Germinal center (tissue), 1 donor: ENCODE measurements at places on chromosomes 11 and 22.

- DNase-seq: no peak
Observed at GRCh38 chr22:27381960-27382742, 419.4 kb downstream of the MN1 start.

- no peak for DNase-seq
Observed at GRCh38 chr11:2537896-2538724, 93.3 kb downstream of the KCNQ1 start.

GRCh38 chr11:16945671-16946469 is 68.3 kb downstream of the PLEKHA7 start:
- DNase-seq: peak; percentile 69

DNA sequence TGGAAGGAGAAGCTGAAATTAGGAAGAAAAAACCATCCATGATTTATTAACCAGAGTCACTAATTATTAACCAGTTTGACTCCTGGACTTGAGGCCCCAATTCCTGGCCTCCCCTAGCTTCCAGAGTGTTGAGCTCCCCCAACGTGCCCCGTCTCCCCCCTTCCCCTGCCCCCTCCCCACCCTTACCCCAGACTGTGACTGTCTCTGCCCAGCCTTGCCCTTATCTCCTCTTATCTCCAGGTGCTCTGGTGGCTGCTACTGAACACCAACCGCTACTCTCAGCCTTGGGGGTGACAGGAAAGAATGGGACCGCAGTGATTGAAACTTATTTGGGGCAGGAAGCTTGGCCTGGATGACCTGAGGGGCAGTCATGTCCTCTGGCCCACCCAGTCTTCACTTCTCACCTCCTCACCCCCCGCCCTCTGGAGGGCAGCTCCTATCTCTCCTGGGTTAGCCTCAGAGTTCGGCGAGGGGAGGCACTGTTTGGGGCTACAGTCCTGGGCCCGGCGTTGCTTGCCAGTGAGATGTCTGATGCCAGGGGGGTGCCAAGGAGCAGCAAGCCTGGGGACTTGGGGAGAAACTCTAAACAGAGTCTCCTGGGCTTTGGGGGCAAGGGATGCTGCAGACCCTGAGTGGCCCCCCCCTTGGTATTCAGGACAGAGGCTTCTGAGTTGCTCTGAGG is 15.5 kb downstream of the NECTIN1 start:
- DNase-seq: no peak

DNA sequence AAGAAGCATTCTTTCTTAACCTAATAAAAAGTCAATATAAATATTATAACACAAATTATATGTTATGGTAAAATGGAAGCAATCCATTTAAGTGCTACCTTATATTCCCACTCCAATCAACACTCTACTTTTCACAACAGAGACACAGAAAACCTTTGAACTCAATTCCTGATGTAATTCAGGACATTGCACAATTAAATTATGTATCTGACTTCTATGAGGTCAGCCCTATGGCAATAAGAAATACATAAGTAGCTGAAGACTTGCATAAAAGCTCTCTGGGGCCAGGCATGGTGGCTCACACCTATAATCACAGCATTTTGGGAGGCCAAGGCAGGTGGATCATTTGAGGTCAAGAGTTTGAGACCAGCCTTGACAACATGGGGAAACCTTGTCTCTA is 6.8 kb downstream of the OR4D10 start:
- no peak for DNase-seq

DNA sequence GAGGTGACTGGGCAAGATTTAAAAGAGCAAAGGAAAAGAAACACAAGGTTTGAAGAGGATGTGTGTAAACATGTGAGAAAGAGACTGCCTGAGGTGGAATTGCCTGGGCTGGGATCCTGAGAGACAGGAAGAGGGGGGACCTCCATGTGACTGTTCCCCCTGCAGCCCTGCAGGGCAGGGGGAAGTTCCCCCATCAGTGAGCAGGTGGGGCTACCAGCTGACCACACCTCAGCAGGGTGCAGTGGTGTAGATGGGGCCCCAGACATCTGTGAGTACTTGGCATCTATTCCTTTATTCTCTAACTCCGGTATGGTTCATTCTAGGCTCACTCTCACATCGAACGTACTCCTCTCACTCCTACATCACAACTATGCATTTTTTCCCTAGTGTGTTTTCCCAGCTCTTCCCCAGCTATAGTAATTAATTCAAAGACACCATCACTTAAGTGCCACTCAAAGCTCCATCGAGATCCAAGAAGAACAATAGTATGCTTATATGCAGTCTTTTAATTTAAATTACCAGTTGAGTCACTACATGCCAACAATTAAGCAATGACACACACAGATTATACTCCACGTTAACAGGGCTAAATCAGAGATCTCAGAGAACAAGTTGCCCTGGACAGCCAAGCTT is 42.7 kb downstream of the LGR4 start:
- DNase-seq: no peak

- DNase-seq: no peak
Observed at GRCh38 chr11:75598264-75598663, 36.2 kb downstream of the SERPINH1 start.

DNA sequence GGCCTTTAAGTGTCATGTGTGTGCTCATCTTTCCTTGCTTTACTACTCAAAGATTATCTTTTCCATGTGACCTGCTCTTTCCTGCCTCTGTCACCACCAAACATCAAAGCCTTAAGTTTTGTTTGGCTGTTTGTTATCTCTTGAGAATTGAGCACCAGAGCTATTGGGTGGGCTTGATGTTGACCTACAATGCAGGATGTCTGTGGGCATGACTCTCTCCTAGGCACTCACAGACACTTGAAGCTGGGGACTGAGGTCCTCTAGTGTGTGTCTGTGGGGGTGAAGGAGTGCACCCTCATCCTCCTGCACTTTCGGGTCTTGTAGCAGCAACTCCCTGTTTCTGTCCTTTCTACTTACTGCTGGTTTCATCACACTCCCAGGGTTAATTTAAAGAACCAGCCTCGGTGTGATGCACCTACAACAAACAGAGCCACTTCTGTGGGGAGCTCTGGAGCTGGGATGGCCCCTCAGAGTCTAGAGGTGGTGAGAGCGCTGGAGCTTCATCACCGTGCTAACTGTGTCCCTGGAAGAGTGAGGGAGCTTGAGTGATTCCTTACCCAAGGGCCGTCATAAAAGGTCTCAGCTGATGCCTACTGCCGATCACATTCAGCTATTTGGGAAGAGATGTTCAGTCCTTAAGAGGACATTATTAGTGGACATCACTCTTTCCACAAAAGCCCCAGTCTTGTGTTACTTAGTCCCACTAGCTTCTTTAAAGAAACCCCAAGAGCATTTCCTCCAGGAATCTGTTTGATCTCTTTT is 56.3 kb downstream of the LRRC74B start:
- DNase-seq: no peak

- no peak for DNase-seq
Observed at GRCh38 chr11:13721760-13722159, 53.3 kb downstream of the FAR1 start.

GRCh38 chr22:23838681-23839468 is at the start of gene DERL3:
DERL3 (minus strand) TSS chr22:23839006; CDS start chr22:23838987, 19 bp downstream.
- DNase-seq: peak; percentile 94

GRCh38 chr22:45688600-45689080 is 17.0 kb downstream of the ATXN10 start:
- DNase-seq: no peak

- DNase-seq: no peak
Observed at GRCh38 chr22:49705972-49706352, 121.7 kb downstream of the BRD1 start.

DNA sequence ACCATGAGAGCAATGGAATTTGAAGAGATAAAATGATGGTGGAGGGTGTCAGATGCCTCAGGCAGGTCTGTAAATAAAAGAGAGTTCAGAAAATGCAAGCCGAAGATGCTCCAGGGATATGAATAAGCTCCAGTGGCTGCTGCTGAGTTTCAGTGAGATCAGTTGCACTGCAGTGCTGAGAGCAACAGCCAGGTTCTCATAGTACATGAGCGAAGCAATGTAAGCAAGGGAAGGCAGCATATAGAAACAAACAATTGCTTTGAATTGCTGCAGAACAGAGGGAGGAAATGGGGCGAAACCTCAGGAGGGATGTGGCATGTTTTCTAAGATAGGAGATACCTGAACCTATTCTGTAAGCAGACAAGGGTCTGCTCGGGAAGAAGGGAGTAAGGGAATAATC is 369.5 kb downstream of the AASDHPPT start:
- no peak for DNase-seq

DNA sequence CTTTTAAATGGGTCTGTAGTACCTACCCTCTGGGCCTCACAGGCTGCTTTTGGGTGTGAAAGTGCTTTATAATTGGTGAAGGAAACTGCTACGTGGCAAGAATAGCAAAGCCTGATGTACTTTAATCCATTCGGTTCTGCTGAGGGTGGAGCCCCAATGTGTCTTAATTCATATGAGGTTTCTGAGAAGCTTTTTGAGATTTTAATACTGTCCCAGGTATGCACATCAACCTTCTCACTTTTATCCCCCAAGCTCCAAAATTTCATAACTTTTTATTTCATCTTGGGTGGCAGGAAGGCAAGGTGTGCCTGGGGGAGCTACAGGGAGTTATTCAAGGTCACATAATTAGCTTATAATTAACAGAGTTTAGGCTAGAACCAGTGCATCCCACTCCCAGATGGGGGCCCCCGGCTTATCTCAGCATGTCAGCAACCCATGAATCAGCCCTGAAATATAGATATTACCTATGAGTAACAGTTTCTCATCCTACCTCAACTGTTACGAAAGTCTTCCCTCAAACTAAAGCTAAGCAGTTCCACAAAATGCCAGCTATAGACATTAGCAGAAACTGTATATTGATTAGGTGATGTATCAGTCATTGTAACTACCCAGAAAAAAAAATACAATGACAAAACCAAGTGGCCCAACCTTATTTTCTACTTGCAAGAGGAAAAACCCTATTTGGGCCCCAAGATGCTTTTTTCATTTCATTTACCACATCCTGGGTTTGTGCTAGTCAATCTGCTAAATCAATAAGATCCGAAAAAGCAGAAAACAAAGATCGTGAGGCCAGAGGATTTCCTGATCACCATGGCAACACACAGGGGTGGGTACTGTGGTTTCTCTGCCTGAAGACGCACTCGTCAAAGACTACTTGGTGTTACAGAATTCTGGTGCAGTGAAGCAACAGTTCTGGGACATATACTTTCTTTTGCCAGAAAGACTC is 26.7 kb downstream of the CD44 start:
- peak; percentile 54 for DNase-seq

GRCh38 chr11:20671856-20672546 is 2.6 kb downstream of the NELL1 start:
- DNase-seq: no peak

GRCh38 chr11:1838077-1838425 is 730 bp upstream of the TNNI2 start:
- no peak for DNase-seq

GRCh38 chr11:8237453-8237852 is 26.2 kb downstream of the LMO1 start:
- no peak for DNase-seq

DNA sequence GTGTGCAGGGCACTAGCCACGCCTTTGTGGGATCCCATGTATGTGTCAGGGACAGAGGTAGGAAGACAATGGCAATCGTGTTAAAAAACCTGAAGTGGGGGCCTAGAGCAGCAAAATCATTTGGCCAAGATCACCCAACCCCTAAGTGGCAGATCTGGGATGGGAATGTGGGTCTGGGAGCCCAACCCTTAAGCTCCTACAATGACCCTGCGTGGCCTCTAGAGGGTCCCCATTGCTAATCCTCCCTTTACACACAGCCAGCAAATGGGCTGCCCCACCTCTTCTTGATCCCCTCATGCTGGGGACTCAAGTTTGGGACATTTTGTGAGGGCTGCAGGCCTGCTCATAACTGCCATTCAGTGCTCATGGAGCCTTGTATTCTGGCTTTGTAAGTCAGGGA is 73.2 kb upstream of the SUSD2 start:
- no peak for DNase-seq

- DNase-seq: no peak
Observed at GRCh38 chr22:21826204-21826603, 41.2 kb downstream of the MAPK1 start.

GRCh38 chr11:127890030-127890615 is 697.2 kb downstream of the ETS1 start:
- no peak for DNase-seq

GRCh38 chr22:37461961-37462360 is 24.2 kb downstream of the MFNG start:
- no peak for DNase-seq

GRCh38 chr22:46739094-46739870 is 1.2 kb upstream of the CERK start:
- DNase-seq: peak; percentile 30

DNA sequence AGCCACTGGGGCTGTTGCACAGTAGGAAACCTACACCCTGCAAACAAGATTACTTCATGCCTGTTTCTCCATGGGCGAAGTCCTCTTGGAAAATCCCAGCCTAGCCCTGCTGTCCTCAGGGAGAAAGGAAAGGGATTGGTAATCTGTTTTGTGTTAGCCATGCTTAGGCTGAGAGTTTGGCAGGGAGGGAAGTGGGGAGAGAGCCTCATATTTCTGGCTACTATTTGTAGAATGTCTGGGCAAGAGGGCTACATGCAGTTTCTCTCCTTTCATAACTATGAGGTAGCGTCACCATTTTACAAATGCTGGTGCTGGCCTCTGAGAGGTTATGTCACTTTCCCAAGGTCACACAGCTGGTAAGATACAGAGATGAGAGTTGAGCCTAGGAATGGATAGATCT is 737 bp upstream of the MFRP start:
- no peak for DNase-seq

- DNase-seq: no peak
Observed at GRCh38 chr22:46511151-46512038, 26.0 kb downstream of the CELSR1 start.

DNA sequence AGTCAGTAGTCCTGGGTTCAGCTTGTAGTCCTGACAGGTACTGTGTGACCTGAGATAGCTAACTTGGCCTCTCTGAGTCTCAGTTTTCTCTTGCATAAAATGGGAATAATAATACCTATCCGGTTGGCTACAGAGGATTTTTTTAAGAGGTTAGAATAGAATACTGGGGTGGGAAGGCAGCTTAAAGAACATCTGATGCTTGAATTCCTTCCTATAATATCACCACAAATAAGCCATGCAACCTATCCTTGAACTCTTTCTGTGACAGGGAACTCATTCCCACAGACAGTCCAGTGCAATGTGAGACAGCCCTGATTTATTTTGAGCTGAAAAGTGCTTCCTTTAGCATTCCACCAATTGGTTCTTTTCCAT is 110.1 kb downstream of the CCDC81 start:
- no peak for DNase-seq

DNA sequence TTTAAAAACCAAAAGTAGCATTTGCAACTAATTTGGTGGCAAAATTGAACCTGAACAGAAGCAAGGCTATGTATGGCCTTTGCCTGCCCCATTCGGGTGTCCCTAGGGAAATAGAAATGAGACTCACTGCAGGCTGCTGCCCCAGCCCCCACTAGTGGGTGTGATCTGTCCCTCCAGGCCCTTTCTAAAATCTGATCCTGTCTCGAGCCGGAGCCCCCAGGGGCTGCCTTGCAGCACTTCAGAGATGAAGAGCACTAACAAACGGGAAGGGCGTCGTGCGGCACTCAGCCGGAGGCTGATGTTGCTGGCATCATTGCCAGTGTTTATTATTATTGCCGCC is 43.2 kb downstream of the CD82 start:
- DNase-seq: peak; percentile 57

GRCh38 chr11:12991426-12991825 is 17.7 kb upstream of the RASSF10 start:
- DNase-seq: no peak

GRCh38 chr22:20546541-20546950 is 39.1 kb downstream of the MED15 start:
- no peak for DNase-seq
